Activated effector memory CD4-positive, alpha-beta T cell treated with Interleukin-2 at 50 U/mL for 16 hours (primary cell): ENCODE measurements at places on chromosomes 16 and 17.

DNA sequence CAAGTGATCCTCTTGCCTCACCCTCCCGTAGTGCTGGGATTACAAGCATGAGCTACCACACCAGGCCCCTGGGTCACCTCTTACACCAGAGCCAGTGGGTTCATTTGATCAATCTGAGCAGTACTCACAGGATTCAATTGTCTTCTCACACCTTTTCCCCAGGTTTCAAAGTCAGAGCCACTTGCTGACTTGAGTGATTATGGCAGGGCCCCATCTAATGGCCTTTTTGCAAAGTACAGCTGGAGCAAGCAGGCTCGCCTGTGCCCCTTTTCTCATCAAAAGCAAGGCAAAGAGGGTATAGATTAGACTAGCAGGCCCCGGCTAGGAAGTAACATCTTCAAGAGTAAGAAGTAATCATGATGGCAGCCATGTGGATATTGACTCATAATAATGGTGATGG, 114.8 kb upstream of the NOL11 start:
- DNase-seq = peak; percentile 18

DNA sequence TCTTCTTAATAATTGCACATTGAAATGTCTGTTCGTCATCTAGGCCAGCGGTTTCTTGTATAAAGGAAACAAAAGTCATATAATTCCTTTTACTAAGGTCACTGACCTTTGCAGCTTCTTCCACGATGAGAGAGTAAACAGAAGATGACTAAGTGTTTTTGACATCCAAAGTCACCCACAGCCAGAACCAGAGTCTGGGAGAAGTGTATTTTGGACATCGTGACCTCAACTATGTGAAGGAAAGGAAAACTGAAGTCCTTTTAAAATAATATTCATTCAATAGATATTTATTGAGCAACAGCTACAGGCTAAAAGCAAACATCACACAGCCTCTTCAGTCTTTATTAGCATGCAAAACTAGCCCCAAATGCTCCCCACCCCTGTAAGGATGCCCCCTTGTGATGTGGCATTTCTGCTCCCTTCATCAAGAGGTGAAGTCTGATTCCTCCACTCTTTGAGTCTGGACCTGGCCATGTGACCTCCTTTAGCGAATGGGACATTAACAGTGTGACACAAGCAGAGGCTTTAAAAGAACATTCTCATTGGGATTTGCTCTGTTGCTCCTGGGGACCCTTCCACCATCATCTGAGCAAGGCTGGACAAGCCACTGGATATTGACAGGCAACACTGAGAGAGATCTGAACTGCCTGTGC, 8.1 kb upstream of the PMP22 start:
- DNase-seq = no peak

DNA sequence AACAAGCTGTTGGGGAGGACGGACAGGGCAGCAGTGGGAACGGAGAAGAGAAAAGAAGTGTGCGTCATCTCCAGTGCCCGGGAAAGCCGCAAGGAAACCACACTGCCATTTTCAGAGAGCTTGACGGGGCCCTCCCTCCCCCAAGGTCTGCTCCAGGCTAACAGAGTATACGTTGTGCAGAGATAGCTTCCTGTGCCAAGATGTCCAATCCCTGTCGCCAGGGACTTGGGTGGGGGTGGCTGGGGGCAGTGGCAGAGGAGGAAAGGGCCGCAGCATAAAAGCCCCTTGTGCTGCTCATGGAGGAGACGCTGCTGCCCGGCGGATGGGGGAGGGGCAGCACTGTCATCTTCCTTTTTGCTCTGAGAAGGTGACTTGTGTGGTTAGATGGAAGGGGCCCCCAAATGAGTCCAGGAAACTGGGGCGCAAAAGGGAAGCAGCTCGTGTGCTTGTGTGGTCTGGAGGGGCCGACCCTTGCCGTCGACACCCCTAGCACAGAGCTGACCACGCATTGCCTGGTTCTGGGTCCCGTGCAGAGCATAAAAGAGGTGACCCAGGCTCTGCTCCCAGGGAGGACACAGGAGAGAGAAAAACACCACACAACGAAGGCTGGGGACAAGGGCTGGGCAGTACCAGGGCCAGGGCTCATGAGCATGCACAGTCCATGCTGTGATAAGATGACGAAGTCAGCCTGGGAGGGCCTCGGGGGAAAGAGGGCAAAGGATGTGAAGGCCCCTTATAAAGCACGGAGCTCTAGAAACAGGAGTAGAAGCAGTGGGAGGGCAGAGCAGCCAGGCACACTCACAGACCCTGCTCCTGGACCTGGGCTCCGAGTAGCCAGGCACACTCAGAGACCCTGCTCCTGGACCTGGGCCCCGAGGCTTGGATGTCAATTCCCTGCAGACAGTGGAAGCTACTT, 372.7 kb downstream of the SLC39A11 start:
- DNase-seq = peak; percentile 54

DNA sequence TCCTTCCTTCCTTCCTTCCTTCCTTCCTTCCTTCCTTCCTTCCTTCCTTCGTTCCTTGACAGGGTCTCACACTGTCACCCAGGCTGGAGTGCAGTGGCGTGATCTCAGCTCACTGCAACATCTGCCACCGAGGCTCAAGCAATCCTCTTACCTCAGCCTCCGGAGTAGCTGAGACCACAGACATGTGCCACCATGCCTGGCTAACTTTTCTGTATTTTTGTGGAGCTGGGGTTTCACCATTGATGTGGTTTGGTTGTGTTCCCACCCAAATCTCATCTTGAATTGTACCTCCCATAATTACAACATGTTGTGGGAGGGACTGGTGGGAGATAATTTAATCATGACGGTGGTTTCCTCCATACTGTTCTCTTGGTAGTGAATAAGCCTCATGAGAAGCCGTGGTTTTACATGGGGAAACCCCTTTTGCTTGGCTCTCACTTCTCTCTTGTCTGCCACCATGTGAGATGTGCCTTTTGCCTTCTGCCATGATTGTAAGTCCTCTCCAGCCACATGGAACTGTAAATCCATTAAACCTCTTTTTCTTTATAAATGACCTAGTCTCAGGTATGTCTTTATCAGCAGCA, 90.3 kb upstream of the MPHOSPH6 start:
- no peak for DNase-seq

GRCh38 chr16:87236516-87237115, 80.6 kb downstream of the C16orf95 start:
- DNase-seq = no peak

GRCh38 chr16:1293921-1294656, 15.3 kb upstream of the UBE2I start:
- DNase-seq = no peak

DNA sequence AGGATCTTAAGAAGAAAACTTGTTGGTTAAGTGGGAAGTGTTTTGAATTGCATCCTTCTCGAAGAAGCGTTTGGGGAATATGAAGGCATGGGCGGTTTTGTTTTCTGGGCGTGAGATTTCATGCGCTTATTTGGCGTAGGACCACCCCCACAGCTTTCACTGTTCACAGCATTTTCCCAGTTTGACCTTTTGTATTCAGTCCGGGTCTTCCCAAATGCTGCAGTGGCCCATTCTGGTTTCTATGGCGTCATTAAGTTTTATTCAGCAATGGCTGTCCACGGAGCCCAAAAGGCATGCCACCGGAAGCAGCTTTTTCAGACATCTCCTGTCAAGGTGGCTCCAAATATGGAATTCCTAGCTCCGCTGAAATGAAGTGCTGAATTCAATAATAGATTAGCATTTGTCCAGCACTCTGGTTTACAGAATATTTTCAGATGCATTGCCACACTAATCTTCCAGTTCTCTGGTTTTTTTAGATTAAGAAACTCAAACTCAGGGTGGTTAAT, 90.6 kb upstream of the FBXO47 start:
- DNase-seq = no peak

GRCh38 chr17:67633751-67634211, 84.0 kb upstream of the NOL11 start:
- DNase-seq = no peak

- DNase-seq = no peak
These were observed 29.7 kb downstream of the FAM222B start for GRCh38 chr17:28812748-28813377.

GRCh38 chr17:36926226-36926625, 11.0 kb upstream of the LHX1 start:
- no peak for DNase-seq
